ENCODE measurements at places on chromosomes 11 and 22.

- peak; percentile 33 for DNase-seq
These were observed 559.9 kb downstream of the MN1 start for GRCh38 chr22:27241430-27242321.

DNA sequence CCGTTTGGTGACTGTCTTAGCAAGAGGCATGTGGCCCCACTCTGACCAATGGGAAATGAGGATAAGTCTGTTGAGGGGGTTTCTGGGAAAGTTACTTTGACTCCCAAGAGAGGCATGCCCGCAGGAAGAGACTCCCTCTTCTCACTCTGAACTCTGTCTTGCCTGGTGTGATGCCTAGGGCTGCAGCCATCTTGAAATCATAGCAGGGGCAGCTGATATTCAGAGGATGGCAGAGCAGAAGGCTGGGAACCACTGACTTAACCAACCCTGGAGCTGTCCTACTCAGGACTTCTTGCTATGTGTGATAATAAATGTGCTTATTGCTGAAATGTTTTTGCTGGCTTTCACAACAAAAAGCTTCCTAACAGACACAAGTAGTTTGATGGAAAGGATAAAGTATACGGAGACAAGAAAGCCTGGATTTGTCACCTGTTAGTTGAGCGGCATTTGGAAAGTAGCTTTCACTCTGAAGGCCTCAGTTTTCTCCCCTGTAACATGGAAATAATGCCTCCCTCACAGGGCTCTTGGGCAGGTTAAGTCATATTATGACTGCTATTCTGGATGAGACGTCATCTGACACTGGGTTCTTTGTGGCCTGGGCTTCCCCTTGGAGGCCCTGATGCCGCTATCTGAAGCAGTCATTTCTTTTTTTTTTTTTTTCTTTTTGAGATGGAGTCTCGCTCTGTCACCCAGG, 128.5 kb downstream of the CEP164 start:
- DNase-seq = no peak

DNA sequence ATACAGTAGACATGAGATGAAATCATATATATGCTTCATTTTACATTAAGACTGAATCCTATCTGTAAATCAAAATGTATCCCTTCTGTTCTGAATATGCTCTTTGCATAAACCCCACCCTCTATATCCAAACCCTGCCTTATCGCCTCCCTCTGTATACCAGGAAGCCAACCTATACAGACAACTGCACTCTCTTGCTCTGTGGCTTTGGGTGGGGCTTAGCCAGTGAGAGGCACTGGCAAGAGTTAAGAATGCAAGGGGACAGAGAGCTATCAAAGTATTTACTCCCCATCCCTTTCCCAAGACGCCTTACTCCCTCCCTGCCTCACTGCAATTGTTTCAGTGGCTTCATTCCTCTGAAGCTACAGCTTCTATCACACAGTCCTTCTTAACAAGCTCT, 309.8 kb downstream of the TTC28 start:
- DNase-seq = no peak

DNA sequence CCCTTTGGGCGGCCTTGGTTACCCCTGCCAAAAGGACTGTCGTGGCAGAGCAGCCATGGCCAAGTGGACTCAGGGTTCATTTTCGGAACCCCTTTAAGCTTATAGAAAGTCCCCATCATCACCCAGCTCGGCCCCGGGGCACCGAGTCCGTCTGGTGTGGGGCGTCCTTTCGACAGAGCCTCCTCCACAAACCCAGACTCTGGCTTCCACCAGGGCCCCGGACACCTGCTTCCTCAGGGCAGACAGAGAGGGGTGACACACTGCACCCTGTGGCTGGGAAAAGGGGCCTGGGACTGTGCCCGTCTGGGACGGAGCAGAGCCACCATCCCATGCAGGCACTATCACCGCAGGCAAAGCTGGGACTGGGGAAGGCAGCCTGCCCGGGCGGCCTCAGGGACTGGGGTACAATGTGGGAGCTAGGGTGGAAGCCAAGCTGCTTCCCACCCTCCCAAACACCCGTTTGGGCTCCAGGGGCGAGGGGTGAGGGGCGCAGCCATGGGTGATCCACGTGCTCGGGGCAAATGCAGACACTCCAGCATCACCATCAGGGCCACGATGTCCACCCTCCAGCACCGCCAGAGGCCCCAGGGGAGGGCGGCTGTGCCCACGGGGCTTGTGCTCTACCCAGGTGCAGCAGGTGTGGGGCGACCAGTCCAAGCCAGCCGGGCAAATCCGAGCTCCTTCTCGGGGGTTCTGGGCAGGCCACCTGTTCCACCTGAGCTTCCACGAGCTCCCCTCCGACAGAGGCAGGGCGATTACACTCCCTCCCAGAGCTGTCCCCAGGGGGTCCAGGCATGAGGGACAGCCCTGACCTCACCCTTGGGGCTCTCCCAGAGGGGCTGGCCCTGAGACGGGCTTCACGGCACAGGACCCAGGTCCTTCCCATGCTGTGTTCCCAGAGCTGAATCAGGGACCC, 11.7 kb upstream of the MRPL23 start:
- DNase-seq = no peak

DNA sequence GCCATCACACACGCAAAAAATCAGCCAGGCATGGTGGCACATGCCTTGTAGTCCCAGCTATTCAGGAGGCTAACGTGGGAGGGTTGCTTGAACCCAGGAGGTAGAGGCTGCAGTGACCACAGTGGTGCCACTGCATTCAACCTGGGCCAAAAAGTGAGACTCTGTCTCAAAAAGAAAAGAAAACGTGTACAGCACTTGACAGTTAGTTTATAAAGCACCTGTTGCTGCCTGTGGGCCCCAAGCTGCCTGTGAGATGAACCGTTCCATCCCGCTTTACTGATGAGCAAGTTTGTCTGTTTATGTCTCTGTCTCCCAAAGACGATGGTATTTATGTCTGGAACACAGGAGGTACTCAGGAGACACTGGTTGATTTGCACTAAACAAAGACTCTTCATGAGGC, 1.5 kb upstream of the PRR5 start:
- DNase-seq = no peak

GRCh38 chr11:6652182-6652581, 3.4 kb downstream of the DCHS1 start:
- no peak for DNase-seq
